ENCODE measurements at places on chromosomes 7 and 10.

- no peak for DNase-seq
Observed at GRCh38 chr10:47307381-47307780, 7.4 kb downstream of the GDF10 start.

- no peak for DNase-seq
Observed at GRCh38 chr10:114030140-114030539, 13.5 kb upstream of the ADRB1 start.

- no peak for DNase-seq
Observed at GRCh38 chr7:70788276-70788675, 343.7 kb upstream of the GALNT17 start.

- no peak for DNase-seq
Observed at GRCh38 chr10:130812381-130813148, 499.0 kb downstream of the TCERG1L start.

DNA sequence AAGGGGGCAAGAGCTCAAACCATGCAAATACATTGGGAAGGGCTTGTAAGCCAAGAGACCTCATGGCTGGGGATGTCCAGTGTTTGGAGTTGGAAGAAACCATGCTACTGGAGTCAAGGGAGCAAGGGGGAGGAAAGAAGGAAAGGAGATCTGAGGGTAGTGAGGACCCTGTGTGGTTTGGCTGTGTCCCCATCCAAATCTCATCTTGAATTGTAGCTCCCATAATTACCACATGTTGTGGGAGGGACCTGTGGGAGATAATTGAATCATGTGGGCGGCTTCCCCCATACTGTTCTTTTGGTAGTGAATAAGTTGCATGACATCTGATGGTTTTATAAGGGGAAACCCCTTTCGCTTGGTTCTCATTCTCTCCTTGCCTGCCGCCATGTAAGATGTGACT, 56.5 kb upstream of the ADRB1 start:
- DNase-seq: no peak

- DNase-seq: no peak
Observed at GRCh38 chr10:69758310-69758728, 43.4 kb upstream of the COL13A1 start.

DNA sequence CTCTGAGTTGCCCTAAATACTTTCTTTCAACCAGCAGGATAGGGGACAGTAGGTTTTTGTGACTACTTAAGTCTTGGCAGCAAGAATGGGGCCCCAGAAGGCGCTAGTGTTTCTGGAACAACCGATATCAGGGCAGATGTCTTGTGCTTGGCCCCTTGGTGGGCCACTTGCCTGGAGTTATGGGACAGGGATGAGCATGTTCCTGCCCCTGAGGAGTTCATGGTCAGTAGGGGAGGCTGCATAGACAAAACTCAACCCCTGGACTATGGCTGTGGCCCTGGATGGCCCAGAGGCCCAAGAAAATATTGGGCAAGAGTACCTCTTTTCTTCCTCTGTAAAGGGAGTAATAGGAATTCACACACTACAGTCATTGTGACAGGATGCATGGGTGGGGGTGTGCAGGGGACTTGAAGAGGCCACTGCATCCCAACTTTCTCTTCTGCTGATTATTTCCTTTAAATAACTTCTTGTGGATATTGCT, 57.7 kb upstream of the IGFBP3 start:
- no peak for DNase-seq

DNA sequence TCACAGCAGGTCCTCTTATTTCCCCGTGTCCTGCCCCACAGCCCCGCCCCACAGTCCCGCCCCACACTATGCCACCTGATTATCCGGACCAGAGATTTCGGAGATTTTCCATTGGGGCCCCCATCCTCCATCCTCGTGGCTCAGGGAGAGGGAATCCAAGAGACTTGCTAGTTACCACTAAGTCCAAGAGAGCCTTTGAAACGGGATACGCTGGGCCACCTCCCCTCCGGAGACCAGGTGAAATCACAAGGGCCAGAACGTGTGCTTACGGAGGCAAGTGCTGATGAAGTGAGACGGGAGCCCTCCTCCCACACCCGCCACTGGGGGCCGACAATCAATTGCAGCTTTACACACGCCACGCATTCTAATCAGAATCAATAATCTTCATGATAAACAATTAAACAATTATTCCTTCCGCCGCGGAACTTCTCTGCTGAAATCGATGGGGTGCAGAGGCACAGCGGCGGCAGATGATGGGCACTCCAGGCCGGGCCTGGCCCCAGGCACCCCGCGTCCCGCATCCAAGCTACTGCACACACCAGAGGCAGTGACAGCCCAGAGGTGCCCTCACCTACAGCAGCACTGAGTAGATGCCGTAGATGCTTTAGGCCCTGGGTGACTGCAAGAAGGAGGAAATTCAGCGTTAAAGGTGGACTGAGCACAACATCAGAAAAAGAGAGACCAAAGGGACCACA, 534.0 kb upstream of the FOXK1 start:
- DNase-seq: no peak
